ENCODE measurements at places on chromosomes 7 and 10.

DNA sequence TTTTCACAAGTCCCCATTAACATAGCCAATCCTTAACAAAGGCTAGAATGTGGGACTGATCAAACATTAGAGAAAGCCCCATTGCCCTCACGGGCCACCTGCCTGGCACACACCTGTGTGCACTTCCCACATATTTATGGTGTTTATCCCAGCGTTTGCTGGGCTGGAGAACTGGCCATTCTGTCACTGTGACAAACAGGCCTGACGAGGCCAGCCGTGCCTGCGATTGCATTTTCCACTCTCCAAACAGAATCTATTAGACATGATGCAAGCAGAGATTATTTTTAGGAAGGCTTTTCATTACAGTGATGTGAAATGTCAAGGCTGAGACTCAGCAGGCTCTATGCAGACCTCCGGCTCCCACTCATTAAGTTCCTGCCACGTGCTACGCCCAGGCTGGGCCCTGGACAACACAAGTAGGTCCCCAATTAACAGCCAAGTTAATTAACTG lies 20.4 kb downstream of the PTPRN2 start:
- DNase-seq: no peak

DNA sequence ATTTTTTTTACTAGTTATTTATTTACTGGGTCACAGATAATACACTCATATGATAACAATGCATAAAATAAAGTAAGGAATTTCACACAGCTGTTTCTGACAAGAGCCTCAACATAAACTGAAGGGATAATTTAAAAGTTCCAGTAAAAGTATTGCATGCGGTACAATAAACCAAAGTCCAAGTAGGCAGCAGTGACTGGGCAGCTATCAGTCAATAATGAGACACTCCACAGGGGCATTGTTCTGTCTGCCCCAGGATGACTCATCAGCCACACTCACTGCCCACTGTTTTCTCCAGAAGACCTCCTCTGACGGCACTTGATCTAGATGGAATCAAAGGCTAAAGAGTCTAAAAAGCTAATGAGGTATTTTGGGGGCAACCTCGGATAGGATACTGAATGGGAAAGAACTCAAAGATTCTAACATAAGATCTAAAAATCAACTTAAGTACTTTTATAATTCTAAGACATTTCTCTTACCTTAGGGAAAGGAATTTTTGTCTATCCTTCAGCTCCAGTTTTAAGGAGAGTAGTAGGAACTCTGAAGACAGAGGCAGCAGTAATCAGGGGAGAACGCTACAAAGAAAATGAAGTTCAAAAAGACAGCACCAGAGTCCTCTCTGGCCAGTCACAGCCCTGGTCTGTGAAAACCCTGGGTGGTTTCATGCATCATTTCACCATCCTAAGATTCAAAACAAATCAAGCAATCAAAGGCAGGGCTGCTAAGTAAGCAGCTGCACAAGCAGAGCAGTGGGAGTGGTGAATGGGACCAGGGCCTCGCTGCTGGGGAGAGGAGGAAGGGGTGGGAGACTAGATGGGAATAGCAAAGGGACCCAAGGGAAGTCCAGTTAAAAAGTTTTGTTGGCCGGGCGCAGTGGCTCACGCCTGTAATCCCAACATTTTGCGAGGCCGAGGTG lies 175.1 kb downstream of the AVL9 start:
- no peak for DNase-seq

- DNase-seq: no peak
Measured at GRCh38 chr7:2472739-2473138, 3.5 kb downstream of the GRIFIN start.

GRCh38 chr7:37065779-37066271 lies 341.5 kb upstream of the AOAH start:
- no peak for DNase-seq

DNA sequence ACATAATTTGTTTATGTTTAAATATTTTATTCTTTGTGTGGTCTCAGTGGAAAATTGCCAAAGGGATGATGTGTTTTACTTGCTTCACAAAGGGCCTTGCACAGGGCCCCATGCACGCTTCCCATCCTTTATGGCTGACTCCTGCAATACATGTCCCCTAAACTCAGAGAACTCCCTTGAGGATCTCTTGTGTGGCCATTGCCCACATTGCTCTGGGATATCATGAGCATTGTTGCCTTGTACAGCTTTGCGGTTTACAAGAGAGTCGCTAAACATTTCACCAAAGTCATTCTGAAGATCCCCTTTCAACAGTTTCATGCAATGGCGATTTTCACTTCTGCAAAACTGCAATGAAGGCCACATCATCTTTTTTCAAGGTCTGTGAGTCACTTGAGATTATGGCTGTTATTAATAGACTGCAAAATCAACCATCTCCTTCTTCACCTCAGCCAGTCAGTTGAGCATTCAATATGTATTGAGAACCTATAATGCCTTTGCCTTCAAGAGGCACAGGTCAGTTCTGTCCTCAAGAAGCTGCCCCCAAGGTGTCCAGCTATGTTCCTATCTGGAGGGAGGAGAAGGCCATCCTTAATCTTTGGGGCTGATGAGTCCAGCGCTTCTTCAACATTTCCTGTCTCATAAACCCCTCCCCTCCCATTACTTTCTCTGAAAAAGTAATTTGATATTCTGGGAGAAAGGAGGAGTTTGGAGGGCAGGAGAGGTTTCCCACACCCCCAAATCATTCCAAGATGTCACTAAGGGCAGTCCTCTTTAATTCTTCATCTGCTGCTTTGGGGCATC lies 108.1 kb downstream of the CCDC71L start:
- no peak for DNase-seq

- DNase-seq: no peak
Measured at GRCh38 chr7:22094413-22095342, 149.0 kb upstream of the CDCA7L start.

DNA sequence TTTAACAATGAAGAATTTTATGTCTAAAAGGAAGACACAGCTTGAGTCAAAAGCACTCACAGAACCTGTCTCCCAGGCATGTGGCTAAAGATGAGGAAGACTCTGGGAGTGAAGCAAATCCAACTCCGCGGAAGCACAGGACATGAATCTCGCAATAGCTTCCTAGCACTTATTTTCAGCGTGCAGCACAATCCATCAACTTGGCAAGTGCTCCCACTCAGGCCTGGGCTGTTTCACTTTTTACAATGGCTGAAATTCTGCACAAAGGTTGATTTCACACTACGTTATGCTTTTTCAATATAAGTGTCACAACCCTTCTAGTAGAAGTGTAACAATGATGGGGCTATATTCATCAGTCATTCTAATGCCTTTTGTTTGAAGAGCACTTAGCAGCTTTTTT lies 180.2 kb downstream of the XPNPEP1 start:
- no peak for DNase-seq

DNA sequence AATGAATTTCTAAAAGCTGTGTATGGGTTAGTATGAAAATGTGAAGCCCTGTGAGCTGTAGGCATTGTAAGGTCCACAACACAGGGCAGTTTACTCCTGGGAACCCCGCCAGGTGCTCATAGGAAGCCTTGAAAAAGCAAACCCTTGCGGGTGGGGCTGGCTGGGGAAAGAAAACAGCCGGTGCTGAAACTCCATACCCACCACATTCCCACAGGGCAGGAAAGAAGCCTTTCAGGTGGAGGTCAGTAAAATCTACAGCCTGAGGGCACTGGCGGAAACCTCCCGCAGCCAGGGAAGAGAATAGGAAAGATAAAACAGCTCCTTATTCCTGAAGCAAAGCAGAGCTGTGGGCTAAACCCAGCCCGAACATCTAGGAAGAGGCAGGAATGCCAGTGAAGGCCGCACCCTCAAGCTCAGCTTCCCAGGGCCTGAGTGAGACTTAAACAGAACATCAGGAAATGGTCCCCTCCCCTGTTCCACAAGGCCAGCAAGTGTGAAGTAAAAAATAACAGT lies 34.7 kb downstream of the PODXL start:
- DNase-seq: peak; percentile 62

GRCh38 chr7:78953090-78953489 lies 500.4 kb downstream of the MAGI2 start:
- no peak for DNase-seq

DNA sequence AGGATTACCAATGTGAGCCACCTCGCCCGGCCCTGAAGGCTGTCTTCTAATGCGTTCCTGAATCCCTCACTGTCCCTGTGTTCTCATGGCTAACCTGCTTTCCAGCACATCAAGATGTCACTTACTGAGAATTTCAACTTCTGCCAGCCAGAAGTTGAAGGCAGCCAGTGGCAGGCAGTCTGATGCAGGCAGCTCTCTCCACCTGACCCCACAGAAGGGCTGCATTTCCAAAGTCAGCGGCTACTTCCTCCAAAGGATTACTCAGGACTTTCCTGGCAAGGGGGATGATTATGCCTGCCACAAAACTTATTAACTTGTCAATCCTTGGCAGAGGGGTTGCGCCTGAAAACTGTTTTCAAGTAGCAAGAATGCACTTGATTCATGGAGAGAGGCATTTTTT lies 1219.4 kb downstream of the TYW1 start:
- peak; percentile 8 for DNase-seq

- peak; percentile 51 for DNase-seq
Measured at GRCh38 chr7:157499121-157499834, 162.5 kb downstream of the DNAJB6 start.

GRCh38 chr10:62047228-62047892 lies 145.9 kb downstream of the ARID5B start:
- DNase-seq: no peak

GRCh38 chr7:97021747-97022490 lies 2.7 kb downstream of the DLX5 start:
- DNase-seq: no peak

GRCh38 chr7:124930173-124930623 lies 573 bp upstream of the POT1 start:
- DNase-seq: no peak

GRCh38 chr7:137879357-137880158 lies 32.8 kb upstream of the DGKI start:
- no peak for DNase-seq

- no peak for DNase-seq
Measured at GRCh38 chr10:110137142-110137545, 70.3 kb upstream of the MXI1 start.

DNA sequence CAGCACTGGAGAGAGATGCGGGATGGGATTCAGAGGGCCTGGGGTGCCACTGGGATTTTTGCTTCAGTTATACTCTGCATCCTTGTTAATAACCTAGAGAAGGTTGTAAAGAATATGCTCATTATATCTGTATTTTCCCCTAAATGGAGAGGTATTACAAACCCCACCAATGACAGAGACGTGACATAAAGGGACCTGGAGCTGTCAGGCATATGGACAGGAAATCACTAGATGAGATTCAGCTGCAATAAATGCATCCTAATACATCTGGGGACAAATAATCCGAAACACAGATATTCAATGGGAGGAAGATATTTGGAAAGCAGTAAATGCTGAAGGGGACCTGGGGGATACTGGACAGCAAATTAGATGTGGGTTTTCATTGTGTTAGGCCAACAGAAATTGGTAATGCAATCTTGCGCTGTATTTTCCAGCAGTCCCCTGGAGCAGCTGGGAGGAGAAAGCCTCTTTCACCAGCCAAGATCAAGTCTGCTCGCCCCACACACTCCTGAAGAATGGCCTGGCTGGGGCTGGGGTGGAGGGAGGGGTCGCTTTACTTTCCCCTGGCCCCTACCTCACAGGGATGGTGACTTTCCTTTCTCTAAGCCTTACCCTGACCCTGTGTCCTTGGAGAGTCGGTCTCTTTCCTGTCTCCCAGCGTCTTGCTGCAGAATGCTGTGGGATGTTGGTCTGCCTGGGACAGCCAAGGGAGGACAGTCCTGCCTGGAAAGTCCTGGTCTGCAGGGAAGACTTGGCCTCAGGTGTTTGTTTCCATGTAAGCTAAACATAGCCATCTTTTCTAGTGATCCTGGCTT lies 653.8 kb downstream of the LRMDA start:
- no peak for DNase-seq

- no peak for DNase-seq
Measured at GRCh38 chr10:96228408-96228994, 42.9 kb downstream of the BLNK start.

GRCh38 chr10:53006663-53007526 lies 234.3 kb upstream of the MBL2 start:
- DNase-seq: no peak

- peak; percentile 56 for DNase-seq
Measured at GRCh38 chr10:97596101-97597082, 6.9 kb downstream of the C10orf62 start.

DNA sequence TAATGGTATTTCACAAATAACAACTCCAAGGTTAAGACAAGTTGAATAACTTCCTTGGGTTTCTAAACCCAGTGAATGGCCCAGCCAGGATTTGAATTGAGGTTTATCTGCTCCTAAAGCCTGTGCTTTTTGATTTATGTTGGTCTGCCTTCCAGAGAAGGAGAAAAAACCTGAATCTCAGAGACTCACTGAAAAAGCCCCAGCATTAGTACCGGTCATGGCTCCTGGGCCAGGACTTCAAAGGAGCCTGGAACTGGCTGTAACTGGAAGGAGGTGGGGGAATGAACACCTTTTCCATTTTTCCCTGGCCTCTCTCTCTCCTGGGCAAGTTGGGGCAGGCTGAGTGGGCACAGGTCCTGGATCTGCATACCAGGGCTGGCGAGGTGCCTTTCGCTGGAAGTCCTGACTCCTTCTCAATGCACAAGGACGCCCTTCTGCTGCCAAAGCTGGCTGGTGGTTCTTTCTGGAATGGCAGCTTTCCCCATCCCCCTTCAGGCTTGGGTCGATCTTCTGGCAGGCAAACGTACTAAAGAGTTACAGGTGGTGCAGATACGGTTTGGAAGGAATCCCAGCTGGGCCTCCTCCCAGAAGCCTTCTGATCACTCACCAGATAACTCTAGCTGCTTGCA lies 268.2 kb downstream of the PTEN start:
- no peak for DNase-seq

- no peak for DNase-seq
Measured at GRCh38 chr7:101560856-101561255, 68.2 kb downstream of the MYL10 start.

DNA sequence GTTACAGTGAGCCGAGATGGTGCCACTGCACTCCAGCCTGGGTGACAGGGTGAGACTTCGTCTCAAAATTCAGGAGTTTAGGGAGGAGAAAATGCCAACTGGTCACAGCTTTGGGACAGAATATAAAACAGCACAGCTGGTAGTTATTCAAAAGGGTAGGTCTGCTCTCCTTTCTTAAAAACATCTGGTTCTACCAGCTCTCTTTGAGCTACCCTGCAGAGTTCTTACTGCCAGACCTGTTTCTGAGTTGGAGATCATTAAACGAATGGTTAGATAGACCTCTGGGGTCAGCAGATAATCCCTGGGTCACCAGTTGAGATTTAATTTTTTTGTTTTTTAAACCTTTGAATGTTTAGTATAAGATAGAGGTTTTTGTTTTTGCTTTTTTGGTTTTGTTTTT lies 52.6 kb downstream of the MCU start:
- DNase-seq: no peak

- no peak for DNase-seq
Measured at GRCh38 chr7:101804088-101804963, 13.1 kb upstream of the CUX1 start.

DNA sequence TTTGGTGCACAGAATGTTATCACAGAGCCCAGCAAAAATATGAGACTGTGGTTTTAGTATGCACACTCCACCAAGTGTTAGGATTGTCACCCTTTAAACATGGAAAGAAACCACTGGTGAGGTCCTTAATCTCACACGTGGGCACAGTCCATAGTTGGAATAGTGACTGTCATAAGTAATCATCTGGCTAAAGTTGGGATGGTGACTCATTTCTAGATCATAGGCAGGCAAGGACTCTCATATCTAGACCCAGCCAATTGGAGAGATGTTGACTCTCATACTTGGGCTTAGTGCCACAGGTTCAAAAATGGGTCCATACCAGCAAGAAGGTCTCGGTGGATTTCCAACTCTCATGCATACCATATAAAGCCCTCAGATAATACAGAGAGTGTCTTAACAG lies 39.6 kb upstream of the ZNF680 start:
- DNase-seq: no peak

All from ascending aorta (tissue), 2 donors.